ENCODE measurements at places on chromosomes 4 and X.

- no peak for DNase-seq
These were observed 716.1 kb upstream of the INTU start for GRCh38 chr4:126916626-126917140.

- DNase-seq = no peak
These were observed 87.5 kb upstream of the UXT start for GRCh38 chrX:47746446-47746845.

DNA sequence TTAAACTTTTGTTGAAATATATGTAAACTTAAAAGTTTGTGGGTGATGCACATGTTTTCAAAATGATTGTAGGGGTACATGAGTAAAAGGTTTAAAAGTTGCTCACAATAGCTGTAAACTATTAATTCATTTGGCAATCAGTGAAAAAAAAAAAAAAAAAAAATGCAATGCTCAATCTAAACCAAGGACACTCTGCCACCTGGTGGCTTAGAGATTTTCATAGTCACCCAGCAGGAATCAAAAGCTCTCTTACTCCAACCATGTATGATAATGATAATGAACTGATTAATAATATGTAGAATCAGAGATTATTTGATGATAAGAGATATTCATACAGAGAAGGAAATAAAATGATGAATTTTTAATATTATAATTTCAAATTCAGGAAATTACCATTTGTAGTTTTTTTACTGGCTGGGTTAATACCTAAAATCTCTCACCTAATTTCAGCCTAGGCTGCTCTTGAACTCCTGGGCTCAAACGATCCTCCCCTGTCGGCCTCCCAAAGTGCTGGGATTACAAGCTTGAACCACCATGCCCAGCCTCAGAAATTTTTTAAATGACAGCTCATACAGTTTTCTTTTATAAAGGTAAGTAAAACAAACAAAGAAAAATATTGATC lies 46.9 kb upstream of the SLC25A4 start:
- DNase-seq = no peak

GRCh38 chr4:103008875-103009729 lies 10.4 kb downstream of the SLC9B1 start:
- no peak for DNase-seq

Measured in T-helper 2 cell treated with Interferon-gamma antibody and Interleukin-4, amounts not matched to agents 5 μg/mL and 100 μg/mL, for 36 hours (primary cell).